ENCODE measurements at places on chromosomes 16 and 17.

DNA sequence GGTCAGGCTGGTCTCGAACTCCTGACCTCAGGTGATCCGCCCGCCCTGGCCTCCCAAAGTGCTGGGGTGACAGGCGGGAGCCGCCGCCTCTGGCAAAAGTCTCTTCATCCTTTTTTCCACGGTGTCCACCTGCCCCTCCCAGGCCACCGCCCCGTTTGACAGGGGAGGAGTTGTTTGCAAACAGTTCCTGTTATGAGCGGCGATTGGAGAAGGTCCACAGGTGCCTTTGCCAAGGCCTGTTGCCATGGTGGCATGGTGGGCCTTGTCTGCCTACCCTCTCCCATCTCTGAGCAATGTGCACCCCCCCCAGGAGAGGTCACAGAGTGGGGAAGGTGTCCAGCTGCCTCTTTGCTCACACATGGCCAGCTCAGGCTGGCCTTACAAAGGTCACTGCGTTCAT is 16.0 kb upstream of the RAP1GAP2 start:
- no peak for DNase-seq

GRCh38 chr16:7405166-7405565 is 72.5 kb downstream of the RBFOX1 start:
- DNase-seq = no peak

GRCh38 chr17:74110467-74110866 is 93.0 kb upstream of the RPL38 start:
- DNase-seq = no peak

- DNase-seq = no peak
Measured at GRCh38 chr16:20084624-20085226, 11.0 kb upstream of the GPR139 start.

DNA sequence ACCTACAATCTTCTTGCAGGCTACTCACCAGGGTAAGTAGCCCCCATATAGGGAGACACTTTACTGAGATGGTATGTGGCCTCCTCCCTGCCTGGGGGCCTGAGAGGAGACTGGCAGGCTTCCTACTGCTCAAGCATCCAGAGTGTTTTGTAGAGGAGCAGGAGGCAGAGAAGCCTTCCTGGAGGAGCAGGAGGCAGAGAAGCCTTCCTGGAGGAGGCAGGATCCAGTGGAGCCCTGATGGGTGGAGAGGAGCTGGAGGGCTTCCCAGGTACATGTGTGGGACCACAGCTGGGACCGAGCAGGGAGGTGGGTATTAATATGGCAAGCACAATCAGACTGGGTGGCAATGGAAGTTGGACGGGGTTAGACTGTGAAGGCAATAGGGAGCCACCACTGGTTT is 2.1 kb upstream of the ADGRG5 start:
- DNase-seq = no peak

All from AG20443 (cell line).